H9 (cell line): ENCODE measurements at places on chromosomes 12 and 14.

- DNase-seq = no peak
These were observed 39.5 kb downstream of the PROX2 start for GRCh38 chr14:74836251-74836960.

DNA sequence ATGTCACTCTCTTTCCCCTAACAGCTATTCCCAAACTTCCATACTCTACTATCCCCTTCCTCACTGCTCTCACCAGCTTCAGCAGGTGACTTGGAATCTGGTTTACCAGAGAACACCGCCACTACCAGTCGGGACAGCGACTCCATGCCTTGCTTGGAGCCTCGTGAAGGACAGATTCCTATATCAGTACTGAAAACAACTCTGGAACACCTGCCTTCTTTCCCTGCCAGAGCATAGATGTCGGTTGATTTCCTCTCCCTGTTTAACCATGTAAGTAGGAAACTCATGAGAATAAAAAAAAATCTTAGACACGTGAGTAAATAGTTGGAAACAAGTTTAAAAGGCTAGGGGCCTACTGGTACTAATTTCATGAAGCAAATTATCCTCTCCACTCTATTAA, 219.5 kb upstream of the ABCD2 start:
- no peak for DNase-seq

DNA sequence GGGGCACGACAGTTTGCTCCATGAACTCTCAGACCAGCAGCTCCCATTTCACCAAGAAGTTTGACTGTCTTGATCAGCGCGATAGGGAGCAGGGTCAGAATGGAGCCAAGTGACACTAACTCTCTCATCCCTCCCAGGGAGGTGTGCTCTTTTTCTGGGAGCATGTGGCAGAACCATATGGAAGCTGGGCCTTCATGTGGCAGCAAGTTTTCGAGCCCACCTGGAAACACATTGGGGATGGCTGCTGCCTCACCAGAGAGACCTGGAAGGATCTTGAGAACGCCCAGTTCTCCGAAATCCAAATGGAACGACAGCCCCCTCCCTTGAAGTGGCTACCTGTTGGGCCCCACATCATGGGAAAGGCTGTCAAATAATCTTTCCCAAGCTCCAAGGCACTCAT, 24.0 kb downstream of the ITGA7 start:
- no peak for DNase-seq

GRCh38 chr14:80324649-80325048, 113.3 kb upstream of the DIO2 start:
- DNase-seq = no peak

- DNase-seq = no peak
These were observed 144.2 kb downstream of the DACT1 start for GRCh38 chr14:58782011-58782410.

DNA sequence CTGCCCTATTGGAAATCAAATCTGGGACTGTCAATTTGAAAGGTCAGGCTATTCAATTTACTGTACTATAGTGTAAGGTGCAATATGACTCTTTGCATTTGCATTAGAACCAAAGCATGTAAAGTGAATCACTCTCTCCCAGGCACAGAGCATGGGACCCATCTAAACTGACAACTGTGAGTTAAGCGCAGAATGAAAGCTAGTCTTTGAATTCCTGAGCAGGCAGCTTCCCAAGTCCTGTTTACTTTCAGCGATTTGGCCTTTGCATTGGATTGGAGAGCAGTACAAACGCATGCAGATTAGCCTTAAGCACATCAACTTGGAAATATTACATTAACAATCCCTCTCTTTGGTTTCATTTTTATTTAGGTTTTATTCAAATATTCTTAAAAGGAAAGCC, 74.6 kb downstream of the RERG start:
- DNase-seq = no peak

DNA sequence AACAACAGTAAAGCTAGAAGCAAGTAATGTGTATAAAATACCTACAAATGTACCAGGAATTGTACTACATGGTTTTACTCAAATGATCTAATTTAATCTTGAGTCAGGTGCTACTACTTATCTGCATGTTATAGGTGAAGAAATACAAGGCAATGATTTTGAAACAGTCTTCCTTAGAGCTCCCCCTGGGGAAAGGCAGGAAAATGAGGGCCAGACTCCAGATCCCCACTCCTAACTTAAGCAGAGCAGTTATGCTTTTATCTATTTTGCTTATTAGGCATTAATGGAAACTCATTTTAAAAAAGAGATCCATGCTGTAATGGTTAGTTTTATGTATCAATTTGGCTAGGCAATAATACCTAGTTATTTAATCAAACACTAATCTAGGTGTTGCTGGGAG, 109.3 kb upstream of the CPSF6 start:
- DNase-seq = no peak

GRCh38 chr14:69137843-69138535, 14.9 kb downstream of the DCAF5 start:
- DNase-seq = no peak

DNA sequence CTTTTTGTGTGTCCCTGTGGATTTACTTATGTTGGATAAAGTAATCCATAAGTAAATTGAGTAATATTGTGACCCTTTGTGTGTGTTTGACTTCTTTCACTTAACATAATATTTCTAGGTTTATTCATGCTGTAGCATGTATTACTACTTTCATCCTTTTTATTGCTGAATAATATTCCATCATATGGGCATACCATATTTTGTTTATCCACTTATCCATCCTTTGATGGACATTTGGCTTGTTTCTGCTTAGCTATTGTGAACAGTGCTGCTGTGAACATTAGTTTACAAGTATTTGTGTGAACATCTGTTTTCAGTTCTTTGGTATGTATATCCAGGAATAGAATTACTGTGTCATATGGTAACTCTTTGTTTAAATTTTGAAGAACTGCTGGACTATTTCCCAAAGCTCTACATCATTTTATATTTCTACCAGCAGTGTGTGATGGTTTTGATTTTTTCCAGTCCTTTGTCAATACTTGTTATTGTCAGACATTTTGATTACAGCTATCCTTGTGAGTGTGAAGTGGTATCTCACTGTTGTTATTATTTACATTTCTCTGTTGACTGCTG, 25.2 kb downstream of the G2E3 start:
- no peak for DNase-seq

- no peak for DNase-seq
These were observed 20.5 kb downstream of the CINP start for GRCh38 chr14:102342238-102342637.

GRCh38 chr12:47033081-47033480, 46.3 kb upstream of the PCED1B start:
- peak; percentile 38 for DNase-seq

DNA sequence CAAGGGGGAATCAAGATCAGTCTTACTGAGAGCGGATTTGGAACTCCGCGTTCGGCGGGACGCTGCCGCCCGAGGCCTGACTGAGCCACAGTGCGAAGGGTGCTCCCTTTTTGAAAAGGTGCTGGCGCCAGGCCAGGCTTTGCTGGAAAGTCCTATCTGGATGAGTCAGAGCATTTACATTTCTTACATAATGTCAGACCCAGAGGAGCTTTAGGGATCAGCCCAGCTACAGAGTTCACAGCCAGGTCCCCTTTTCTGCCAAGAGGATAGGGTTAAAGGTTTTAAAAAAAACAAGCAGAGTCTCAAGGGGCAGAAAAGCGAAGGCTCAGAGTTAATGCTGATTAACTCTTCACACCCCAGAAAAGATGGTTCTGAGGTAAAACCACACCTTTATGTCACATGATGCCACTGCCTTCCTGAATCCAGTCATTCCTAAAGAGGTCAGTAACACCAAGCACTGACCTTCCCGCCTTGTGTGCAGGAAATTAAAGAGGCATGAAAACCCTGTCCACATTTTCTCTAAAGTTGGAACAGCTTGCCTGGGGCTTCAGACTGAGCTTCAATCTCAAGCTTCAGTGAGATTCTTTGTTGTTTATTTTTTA, 11.7 kb upstream of the FBXL14 start:
- peak; percentile 70 for DNase-seq

DNA sequence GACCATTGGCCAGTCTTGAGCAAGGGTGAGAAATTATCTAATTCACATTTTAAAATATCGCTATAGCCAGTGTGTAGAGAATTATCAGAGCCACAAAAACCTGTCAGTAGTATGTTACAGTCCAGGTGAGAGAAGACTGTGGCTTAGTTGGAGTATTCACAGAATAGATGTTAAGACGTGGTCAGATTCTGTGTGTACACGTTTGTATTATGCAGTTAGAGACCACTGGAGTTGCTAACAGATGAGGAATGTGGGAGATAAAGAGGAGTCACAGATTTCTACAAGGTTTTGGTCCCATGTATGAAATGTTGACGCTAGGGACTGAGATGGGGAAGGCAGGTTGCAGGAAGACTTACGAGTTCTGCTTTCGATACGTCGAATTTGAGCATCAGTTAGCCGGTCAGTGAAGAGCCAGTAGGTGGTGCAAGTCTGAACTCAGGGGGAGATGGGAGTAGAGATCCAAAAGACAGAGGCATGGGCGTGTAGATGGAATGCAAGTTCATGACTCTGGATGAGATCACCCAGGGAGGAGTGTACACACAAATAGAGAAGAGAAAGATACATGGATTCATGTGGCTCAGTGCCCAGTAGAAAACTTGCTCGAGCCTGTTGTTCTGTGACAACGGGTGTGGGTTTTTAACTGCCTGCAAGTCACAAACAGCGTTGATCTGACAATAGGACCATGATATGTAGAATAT, 114.8 kb upstream of the FLRT2 start:
- peak; percentile 58 for DNase-seq

- no peak for DNase-seq
These were observed 8.0 kb downstream of the CLMN start for GRCh38 chr14:95311752-95312151.

DNA sequence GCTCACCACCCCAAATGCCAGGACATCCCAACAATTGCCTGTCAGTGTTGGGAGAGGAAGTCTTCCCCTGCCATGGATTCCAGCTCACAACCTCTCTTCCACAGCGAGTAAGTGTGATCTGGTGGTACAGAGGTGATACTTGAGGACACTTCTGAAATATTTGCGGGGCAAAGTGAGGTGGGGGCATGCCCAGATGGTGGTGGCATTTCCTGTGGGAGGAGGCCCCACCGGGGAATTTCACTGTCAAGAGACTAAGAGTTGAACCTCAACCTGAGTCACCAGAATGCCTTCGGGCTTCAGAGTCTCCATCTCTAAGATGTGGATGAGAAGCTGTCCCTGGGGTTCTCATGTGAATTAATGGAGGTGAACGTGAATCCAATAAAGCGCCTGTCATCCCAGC, 122.3 kb upstream of the RFLNA start:
- DNase-seq = no peak

DNA sequence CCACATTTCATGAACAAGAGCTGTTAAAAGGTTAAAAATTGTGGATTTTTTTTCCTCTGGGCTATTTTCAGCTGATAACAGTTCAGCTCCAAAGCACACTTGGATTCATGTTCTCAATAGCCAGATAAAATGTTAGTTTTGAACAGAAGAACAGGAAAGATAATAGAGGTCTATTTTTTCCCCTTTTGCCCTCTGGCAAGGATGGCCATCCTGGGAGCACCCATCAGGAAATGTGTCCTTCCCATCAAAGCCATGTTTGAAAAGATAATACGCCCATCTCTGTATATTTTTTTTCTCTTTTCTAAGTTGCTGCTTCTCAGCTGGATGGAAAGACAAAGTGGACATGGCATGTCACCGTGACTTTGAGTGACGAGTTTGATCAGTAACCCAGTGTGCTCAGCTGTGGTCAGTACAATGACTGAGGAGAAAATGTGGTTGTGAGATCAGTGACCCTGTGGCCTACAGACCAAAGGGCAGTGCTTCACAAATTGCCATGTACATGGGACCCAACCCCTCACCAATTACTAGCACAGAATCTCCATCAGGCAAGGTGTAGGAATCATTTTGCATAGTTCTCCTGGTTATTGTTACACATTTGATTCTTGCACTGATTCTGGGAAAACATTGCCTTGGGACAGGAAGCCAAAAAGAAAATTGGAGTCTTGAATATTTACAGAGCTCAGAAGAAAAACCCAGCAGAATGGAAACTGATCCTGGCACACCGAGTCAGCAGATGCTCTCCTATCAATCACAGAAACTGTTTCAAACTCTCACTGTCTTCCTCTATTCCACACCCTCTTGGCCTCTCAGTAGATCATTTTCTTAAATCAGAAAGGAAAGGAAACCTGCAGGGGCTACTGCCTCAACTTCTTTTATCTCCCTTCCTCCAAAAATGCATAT, 64.3 kb downstream of the ANO6 start:
- DNase-seq = no peak

DNA sequence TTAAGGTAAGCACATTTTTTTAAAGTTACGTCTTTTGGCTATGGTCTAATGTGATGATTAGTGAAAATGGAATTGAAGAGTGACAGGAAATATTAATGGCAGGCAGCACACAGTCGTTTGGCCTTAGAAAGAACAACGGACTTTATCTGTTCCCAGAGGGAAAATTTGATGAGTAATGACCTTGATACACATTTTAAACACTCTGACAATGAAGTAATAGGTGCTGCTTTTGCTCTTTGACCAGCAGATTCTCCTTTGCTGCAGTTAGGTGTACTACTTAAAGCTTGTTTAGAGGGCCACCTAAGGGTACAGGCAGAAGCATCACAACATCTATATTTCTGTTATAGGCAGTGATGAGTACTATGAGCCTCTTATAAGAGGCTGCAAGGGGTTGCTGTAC, 27.1 kb upstream of the RNU6-8 start:
- no peak for DNase-seq

- DNase-seq = no peak
These were observed 183.8 kb downstream of the TMEM132C start for GRCh38 chr12:128450810-128451209.

GRCh38 chr12:54983536-54984101, 943 bp downstream of the TESPA1 start:
- DNase-seq = no peak

DNA sequence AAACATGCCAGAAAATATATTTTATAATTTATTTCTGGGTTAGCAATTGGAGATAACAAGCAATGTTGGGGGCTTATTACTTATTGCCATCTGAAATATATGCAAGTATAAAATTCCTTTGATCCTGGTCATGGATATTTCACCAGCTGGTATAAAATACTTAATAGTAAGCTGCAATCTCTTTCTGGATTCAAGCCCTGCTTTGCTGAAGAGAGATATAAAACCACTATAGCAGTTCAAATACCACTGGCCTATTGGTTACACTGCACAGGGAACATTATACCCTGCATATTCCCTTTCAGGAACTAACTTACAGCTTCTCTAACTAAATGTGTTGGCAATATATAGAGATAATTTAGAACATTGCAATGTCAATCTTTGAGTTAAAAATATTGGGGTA, 546.2 kb upstream of the ATP2B1 start:
- DNase-seq = no peak

GRCh38 chr12:47023311-47023710, 56.1 kb upstream of the PCED1B start:
- DNase-seq = no peak

- DNase-seq = peak; percentile 58
These were observed 5.5 kb downstream of the PRKCH start for GRCh38 chr14:61326847-61327246.

- no peak for DNase-seq
These were observed 148.1 kb upstream of the CRY1 start for GRCh38 chr12:107241411-107241810.
